ENCODE measurements at places on chromosomes 11 and 22.

GRCh38 chr11:132519241-132519815 is 1013.0 kb downstream of the OPCML start:
- DNase-seq, result no peak

- DNase-seq, result no peak
Measured at GRCh38 chr11:120569861-120570260, 58.3 kb downstream of the GRIK4 start.

- no peak for DNase-seq
Measured at GRCh38 chr11:35814081-35814695, 129.7 kb upstream of the LDLRAD3 start.

DNA sequence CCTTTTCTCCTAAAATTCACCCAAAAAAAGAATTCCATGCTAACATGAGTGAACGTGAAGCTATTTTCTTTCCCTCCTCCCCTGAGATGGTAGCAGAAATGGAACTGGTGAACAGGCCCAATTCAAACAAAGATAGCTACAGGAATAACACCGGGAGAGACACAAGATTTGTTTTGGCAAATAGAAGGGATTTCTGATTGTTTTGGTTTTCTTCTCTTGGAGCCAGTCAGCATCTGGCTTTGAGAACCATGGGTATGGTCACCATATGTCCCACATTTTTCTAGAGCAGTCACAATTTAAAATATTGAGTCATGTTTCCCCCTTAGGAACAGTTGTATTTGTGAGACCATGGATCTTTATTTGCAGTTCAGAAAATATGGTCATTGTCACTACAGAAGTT is 214.1 kb downstream of the FAM76B start:
- DNase-seq, result no peak

DNA sequence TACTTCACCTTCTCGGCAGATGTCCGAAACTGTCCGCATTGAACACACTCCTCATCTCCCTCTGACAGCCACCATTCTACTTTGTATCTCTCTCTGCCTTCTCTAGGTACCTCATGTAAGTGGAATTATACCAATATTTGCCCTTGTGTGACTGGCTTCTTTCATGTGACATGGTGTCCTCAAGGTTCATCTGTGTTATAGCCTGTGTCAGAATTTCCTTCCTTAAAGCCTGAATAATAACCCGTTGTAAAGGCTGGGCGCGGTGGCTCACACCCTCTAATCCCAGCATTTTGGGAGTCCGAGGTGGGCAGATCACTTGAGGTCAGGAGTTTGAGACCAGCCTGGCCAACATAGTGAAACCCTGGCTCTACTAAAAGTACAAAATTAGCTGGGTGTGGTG is 40.4 kb upstream of the PPP6R3 start:
- no peak for DNase-seq

GRCh38 chr22:25757686-25758085 is 15.7 kb downstream of the MYO18B start:
- DNase-seq, result no peak

GRCh38 chr11:12897867-12898266 is 111.2 kb upstream of the RASSF10 start:
- DNase-seq, result no peak

DNA sequence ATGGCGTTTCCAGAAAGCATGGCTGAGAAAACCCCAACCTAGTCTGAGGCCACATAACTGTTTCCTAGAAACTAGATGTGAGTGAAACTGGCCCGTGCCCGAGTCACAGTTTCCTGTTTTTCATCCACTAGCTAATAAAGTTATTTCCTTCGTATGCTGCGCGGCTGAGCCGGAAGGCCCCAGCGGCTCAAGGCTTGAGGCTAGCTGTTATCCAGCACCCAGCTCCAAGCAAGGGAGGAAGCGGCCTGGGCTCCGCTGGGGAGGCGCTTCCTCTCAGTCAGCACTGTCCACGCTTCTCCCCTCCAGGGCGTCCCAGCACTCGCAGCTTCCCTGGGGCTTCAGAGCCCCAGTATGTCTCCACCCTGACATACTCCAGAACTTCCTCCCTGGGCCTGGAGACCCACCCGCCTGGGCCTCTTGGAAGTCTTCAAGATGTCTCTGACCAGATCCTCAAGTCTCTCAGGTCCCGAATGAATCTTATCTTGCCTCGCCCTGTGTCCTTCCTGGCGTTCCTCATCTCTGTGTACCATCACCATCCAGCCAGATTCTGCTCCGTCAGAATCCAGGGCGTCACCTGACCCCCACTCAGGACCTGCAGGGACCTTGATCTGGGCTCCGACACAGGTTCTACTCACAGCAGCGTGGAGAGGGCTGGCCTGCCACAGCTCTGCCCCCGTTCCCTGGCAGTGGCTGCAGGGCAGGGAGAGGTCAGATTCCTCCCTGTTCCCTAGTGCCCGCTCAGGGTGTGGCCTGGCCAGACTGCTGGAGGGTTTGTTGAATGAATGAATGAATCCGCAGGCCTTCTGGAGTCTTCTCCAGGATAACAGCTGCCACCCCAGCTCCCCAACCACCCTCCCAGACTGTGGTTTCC is 81.9 kb downstream of the LRRC32 start:
- DNase-seq, result peak; percentile 63

DNA sequence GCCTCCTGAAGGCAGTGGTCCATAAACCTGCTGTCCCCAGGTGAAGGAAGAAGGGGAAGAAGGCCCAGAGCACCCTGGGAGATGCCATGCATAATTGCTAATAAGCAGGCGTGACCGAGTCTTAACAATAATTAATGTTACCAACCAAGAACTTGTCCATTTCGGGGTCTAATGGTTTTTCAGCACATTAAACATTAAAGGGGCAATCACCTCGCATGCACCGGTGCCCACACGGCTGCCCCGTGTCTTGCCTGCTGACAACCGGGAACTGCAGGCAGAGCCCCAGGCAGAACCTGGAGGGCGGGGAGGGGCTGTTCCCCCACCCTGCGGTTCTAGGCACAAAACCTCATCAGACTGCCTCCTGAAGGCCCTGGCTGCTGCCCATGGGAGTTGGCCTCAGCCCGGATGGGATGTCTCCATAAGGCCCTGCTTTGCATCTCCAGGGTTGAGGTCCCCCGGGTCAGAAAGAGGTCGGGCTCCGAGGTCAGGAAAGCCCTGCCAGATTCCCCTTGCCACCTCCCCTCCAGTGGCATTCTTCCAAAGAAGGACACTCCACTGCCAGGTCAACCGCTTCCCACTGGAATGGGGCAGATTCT is 169.0 kb downstream of the BUD13 start:
- no peak for DNase-seq

- no peak for DNase-seq
Measured at GRCh38 chr11:93491973-93492372, 51.2 kb downstream of the SMCO4 start.

GRCh38 chr22:46547179-46547882 is 9.9 kb upstream of the CELSR1 start:
- DNase-seq, result no peak

GRCh38 chr22:23970816-23971486 is 3.3 kb downstream of the DDT start:
- DNase-seq, result peak; percentile 80

DNA sequence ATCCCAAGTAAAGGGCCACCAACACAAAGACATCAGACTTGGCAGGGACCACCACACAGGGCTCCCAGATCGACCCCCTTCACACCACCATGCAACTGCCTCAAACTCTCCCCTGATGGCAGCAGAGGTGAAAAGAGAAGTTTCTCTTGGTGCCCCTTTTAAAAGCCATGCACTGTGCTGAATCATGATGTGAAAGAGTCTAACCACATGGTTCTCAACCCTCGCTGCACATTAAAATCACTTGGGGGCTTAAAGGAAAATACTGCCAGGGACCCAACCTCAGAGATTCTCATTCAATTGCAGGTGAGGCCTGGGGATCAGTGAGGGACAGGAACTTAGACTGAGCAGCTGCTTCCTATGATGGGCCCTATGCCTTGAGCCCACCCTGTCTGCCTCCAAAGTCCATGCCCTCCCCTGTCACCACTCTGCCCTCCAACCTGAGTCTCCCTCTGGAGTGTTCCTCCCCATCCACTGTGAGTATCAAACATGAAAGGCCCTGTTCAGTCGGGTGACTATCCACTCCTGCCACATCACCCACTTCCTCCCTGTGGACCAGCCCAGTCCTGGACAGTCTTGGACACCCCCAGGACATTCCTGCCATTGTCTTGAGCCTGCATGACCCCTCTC is 40.8 kb downstream of the PLEKHA7 start:
- peak; percentile 22 for DNase-seq

DNA sequence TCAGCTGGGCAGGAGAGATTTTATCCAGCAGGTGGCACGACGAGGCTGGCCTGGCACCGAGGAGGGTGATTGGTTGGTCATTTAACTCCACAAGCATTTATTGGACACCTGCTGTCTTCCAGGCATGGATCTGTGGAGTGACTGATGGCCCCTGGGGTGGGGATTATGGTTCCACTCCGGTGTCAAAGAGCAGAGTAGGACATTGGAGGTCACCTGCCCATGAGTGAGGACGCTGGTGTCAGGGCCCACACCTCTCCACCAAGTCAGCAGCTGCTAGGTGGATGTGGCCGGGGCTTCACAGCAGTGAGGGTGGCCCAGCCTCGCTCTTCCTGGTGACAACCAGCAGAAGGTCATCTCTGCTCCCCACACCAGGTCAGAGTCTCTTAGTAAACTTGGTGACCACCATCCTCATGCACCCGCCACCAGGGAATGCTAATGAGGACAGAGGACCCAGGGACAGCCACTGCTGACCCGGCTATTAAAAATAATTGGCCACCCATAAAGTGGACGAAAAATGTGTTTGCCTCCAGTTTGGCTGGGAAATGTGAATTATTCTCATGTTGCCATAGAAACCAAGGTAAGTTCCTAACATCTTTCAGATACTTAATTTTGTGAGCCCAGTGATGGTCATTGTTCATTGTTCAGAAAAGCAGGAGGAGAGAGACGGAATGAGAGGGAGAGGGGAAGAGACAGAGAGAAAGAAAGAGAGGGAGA is 428.7 kb downstream of the TBC1D22A start:
- no peak for DNase-seq

DNA sequence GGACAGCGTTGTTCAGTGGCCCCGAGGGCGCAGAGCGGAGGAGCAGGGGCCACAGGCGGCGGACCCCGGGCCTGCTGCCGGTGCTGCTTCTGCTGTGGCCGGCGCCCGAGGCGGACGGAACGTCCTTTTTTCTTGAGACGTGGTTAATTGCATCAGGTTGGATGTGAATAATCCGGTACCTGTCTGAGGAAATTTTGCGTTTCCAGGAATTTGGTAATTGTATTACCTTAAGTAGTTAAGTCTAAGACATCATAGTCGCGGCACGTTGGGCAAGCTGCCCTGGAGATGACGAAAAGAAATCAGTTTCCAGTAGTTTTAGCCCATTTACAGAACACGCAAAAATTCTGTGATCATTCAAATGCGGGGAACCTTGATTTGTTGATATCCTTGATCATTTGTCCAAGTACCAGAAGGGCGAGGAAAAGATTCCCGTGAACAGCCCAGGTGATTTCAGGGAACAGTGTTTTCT is 789 bp downstream of the SPECC1L start:
- DNase-seq, result peak; percentile 40

- DNase-seq, result no peak
Measured at GRCh38 chr22:45233386-45233785, 7.3 kb downstream of the KIAA0930 start.

GRCh38 chr22:49575703-49576081 is 252.0 kb downstream of the BRD1 start:
- no peak for DNase-seq

- DNase-seq, result no peak
Measured at GRCh38 chr11:132343445-132344175, 973.2 kb downstream of the NTM start.

- peak; percentile 92 for DNase-seq
Measured at GRCh38 chr11:76918941-76919386, 58.2 kb downstream of the ACER3 start.

GRCh38 chr11:103959279-103959942 is 77.0 kb upstream of the DDI1 start:
- no peak for DNase-seq

DNA sequence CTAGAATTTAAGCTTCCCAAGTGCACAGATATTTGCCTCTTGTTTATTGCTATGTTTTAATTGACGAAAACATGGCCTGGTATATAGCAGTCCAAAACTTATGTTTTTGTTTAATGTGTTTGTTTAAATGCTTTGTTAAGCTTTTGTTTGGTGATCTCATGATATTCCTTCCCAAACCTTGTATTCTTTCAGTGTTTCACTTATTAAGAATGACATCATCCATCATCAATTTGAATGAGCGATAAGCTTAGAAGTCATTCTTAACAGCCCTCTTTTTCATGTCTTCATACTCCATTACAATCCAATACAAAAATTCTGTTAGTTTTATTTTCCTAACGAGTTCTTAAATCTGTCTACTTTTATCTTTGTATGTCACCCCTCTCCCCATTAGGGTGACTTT is 206.0 kb downstream of the DYNC2H1 start:
- no peak for DNase-seq

GRCh38 chr11:72452495-72452894 is 18.2 kb upstream of the CLPB start:
- DNase-seq, result peak; percentile 93

- no peak for DNase-seq
Measured at GRCh38 chr11:9886595-9886994, 222.7 kb downstream of the SWAP70 start.

- peak; percentile 62 for DNase-seq
Measured at GRCh38 chr11:62556875-62557631, 10.4 kb upstream of the AHNAK start.

DNA sequence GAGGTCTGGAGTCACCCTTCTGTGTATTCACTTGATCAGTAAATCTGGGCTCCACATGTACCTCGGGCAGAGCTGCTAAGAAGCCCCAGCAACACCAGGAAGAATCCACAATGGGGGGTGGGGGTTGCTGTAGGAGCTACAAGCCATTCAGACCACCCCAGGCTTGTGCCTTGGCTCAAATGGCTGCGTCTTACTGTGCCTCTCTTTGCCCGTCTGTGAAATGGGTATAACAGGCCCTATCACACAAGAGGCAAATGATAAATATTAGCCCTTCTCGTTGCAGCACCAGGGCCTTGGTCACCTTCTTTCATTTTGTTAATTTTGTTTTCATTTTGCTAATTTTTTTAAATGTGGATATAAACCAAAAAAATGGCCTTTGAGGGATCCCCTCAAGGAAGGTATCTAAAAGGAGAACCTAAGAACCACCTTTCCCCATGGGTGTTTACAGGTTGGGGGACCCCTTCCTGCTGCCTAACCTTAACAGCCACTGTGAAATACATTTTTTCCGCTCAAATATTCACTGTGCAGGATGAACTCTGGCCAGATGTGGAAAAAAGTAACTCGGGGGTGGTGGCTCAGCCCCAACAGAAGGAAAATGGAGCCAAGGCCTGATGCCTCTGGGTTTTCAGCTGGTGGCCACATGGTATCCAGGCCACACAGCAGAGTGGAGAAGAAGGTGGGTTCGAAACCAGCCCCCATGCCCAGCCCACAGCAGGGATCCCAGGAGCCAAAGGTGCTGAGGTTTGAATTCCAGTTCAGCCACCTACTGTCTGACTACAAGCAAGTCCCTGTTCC is 284.0 kb downstream of the MN1 start:
- DNase-seq, result no peak

- no peak for DNase-seq
Measured at GRCh38 chr11:5293028-5293427, 8.7 kb downstream of the OR51B4 start.

All from hematopoietic multipotent progenitor cell treated with erythropoietin and hydrocortisone succinate and interleukin-3 and kit ligand, for 6 days (in vitro differentiated cells).